GM04503 (cell line): ENCODE measurements at places on chromosomes 7 and 10.

DNA sequence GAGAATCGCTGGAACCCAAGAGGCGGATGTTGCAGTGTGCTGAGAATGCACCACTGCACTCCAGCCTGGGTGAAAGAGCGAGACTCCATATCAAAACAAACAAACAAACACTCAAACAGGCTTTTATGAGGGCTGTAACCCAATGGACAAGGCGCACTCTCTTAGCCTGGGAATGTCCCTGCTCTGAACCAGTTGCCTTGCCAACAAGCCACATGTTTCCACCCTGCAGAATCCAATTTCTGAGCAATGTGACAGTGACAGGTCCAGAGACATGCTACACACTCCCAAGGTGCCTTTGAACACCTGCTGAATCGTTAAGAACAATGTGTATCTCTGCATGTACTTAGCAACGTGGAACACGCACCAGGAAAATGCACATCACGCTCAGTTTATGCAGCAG, 186.8 kb upstream of the AUTS2 start:
- DNase-seq, result no peak

GRCh38 chr7:50649259-50649885, 84.2 kb upstream of the DDC start:
- DNase-seq, result no peak

GRCh38 chr7:2639181-2639681, 7.4 kb downstream of the TTYH3 start:
- no peak for DNase-seq

DNA sequence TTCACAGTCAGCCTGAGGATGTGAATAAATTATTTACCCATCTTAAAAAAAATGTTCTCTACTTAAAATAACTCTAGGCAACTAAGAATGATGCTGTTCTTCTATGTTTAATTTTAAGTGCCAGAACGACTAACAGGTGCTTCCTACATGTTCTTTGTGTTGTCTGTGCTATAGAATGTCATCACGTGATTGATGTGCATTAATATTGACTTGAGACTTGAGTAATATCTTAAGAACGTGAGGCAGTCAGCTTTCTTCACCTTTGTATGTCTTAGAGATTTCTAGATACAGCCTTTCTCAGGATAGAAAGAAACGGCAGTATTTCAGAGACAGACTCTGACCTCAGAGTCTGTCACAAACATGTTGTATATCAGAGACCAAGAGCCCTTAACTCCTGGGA, 274.6 kb downstream of the KCND2 start:
- no peak for DNase-seq

GRCh38 chr10:50624866-50625501, 1.2 kb upstream of the SGMS1 start:
- DNase-seq, result no peak
